Daoy (cell line): ENCODE measurements at places on chromosomes 1 and 21. TPM values are rescaled to one million over a fixed set of nuclear protein-coding genes. Genes with fewer than 3 reads are reported as not detected.

Gene SUSD4
- total RNA-seq, result 26.9 and 29.0 TPM in 2 replicates

- DNase-seq, result peak; percentile 19
Measured at GRCh38 chr1:204623894-204624361, 61.6 kb downstream of the LRRN2 start.

Gene KCTD3
- total RNA-seq, result 16.8 and 22.2 TPM in 2 replicates

GRCh38 chr1:203691447-203691846, 64.8 kb downstream of the ATP2B4 start:
- no peak for DNase-seq

DNA sequence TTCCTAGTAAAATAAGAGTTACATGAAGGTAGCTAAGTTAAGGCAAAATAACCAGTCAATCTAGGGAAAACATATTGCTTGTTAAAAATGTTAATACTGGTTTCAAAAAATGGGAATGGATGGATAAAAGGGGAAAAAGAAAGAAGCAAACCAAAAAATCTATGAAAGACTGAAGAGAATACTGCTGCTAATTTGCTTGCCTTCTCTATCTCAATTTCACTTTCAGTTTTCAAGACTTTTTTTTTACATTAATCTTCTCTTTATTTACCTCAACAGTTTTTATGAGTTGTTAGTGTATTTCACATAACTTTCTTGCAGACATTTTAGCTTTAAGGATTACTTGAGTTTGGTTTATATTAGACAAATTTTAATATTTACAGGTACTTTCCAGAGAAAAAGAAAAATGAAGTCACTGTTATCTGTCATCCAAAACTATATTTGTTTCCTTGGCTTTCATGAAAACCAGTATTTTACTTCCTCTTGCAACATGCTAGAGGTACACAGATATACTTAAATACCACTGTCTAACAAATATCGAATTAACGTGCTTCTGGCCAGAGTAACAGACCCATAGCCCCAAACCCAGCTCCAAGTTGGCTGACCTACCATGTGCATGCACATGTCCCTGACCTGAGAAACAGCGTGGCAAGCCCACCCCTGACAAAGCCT, 70.7 kb downstream of the COL24A1 start:
- DNase-seq, result no peak

DNA sequence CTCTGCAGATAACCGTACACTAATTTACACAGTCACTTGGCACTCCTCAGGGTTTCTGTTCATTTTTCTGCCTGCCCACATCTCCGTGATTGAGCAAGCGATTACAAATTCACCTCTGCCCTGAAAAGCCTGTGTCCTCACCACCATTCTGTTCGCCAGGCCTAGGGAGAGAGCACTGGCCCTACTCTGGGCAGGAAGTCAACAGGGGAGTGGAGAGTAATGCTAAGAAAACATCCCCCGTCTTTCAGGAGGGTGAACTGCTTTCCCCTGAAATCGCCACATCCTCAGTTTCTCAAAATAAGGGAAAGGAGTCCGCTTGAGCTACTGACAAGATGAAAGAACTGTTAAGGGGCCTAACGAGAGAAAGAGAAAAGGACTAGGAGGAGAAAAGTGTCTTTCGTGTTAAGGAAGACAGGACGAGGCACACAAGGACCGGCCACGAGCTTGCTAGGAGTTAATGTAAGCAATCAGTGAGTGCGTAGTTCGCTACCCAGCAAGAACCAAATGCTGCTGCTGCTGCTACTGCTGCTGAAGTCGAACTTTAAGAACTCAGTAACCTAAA, 632 bp downstream of the PEX19 start:
- peak; percentile 56 for DNase-seq

- no peak for DNase-seq
Measured at GRCh38 chr1:182622901-182623528, 18.8 kb upstream of the RGS16 start.

DNA sequence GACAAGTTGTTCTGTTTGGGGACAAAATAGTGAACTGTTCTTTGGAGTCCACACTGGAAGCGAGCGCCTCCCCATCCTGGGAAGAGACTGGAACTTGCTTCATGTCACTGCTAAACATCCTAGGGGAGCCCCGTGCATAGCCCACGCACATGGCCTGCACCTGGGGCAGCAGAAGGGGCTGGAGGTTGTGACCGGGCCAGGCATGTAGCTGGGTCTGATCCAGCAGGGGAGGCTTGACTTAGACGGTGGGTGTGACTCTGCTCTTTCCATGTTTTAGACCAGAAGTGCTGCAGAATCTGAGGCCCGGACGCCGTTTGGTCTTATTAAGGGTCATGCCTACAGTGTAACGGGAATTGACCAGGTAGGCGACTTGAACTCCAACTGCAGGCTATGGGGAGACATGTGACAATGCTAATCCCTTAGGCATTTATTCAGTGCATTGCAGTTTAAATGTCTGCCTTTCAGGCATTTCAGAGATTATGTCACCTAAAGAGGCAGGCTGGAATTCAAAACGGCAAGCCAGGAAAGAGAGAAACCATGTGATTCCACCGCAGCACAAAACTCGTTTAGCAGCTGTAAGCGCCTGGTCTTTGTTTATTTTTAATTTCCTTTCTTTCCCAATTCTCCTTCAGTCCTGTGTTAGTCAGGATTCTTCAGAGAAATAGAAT, 21.8 kb downstream of the CAPN9 start:
- no peak for DNase-seq

DNA sequence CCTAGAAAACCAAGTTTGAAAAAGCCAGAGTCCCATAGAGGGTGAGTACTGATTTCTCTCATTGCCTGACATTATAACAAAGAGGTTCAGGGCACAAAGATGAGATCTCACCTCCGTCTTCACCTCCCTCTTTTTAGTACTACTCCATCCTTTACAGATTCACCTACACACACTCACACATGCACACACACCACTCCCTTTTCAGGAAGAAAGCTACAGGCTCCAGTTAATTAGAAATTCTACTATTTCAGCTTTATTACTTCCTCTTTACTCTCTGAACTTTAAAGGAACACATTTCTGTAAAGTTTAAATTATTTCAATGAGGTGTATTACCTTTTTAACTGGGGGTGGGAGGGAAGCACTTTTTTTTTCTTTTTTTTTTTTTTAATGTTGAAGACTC, 59.6 kb upstream of the PRDX6 start:
- DNase-seq, result no peak

DNA sequence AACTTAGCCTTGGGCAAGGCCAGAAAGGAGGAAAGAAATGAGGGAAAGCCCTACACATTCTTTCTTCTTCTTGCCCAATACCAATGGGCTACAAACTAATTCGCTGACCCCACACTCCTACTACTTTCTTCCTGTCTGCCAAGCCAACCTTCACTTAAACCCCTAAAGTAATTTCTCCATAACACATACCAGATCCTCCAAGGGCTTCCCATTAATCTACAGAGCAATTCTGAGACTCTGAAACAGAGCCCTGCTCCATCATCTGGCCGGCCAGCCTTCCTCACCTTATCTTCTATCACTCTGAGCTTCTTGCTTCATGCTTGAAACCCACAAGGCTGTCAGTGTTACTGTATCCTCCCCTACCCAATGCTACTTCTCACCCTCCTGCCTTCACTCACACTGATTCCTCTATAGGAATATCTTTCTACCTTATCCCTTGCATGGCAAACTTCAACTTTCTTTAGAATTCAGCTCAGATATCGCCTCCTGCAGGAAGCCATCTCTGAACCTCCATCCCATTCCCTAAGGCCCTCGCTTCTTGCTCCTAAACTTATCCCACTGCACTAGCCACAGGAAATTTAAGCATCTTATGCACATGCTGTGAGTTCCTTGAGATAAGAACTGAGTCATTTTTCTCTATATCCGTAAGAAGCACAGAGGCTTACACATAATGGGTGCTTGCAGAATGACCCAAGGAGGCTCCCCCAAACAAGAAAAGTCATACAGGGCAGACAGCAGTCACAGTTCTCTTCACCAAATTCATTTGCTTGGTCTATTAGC, 81.9 kb downstream of the JAK1 start:
- DNase-seq, result no peak

- DNase-seq, result no peak
Measured at GRCh38 chr1:170498876-170499275, 33.1 kb upstream of the GORAB start.

Gene S100A5
- 0.34 TPM in 1 of 2 replicates, not detected in the other for total RNA-seq

Gene LCE1A
- not detected in 2 replicates for total RNA-seq

Gene RGS2
- 7.6 and 7.9 TPM in 2 replicates for total RNA-seq

Gene LCE3D
- total RNA-seq, result not detected in 2 replicates

GRCh38 chr21:29121759-29122158, 8.7 kb upstream of the MAP3K7CL start:
- no peak for DNase-seq

GRCh38 chr1:162471290-162471853, 26.2 kb upstream of the UHMK1 start:
- no peak for DNase-seq

Gene PDC
- not detected in 2 replicates for total RNA-seq

- DNase-seq, result no peak
Measured at GRCh38 chr1:19326748-19327065, 14.6 kb downstream of the SLC66A1 start.

GRCh38 chr1:67853704-67854103, 20.4 kb upstream of the GNG12 start:
- peak; percentile 91 for DNase-seq

Gene SPRR2A
- not detected in 2 replicates for total RNA-seq

Gene WNT2B
- total RNA-seq, result 0.12 and 0.40 TPM in 2 replicates

DNA sequence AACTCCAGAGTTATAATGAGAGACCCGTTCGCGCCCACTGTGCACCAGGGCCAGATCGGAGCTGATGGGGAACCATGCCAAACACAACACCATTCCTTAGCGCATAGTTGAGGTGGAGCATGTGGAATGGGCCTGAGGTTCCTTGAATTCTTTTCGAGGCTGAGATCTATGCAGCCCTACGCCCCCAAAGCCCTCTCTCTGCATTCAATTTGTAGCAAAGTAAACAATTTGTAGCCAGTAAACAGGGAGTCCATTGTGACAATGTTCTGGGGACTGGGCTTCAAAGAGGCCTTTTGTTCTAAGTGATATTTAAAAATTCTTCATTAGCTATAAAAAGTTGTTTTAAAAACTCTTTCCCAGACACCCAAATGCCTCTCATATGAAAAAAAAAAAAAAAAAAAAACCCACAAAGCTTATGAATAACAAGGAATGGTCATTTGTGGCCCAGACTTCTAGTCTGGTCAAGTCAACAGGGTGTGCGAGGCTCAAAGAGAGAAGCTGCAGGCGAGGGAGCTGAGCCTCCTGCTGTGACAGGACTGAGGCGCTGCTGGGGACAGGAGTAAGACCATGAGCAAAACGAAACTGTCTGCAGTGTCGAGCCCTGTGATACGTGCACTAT, 30.6 kb upstream of the KCNE2 start:
- DNase-seq, result peak; percentile 70

Gene RNF115
- total RNA-seq, result 7.2 and 8.9 TPM in 2 replicates

- DNase-seq, result no peak
Measured at GRCh38 chr1:245247801-245248200, 93.0 kb downstream of the KIF26B start.

- no peak for DNase-seq
Measured at GRCh38 chr1:205601205-205601604, 30.6 kb downstream of the ELK4 start.

Gene AIRE
- total RNA-seq, result not detected in 2 replicates

- DNase-seq, result no peak
Measured at GRCh38 chr1:210796421-210796820, 337.5 kb downstream of the KCNH1 start.

Gene LENEP
- not detected in 2 replicates for total RNA-seq

Gene PLA2G2D
- not detected in 2 replicates for total RNA-seq

- DNase-seq, result no peak
Measured at GRCh38 chr1:219247441-219247840, 73.8 kb downstream of the LYPLAL1 start.

Gene NECTIN4
- total RNA-seq, result 0.29 TPM in 1 of 2 replicates, not detected in the other

DNA sequence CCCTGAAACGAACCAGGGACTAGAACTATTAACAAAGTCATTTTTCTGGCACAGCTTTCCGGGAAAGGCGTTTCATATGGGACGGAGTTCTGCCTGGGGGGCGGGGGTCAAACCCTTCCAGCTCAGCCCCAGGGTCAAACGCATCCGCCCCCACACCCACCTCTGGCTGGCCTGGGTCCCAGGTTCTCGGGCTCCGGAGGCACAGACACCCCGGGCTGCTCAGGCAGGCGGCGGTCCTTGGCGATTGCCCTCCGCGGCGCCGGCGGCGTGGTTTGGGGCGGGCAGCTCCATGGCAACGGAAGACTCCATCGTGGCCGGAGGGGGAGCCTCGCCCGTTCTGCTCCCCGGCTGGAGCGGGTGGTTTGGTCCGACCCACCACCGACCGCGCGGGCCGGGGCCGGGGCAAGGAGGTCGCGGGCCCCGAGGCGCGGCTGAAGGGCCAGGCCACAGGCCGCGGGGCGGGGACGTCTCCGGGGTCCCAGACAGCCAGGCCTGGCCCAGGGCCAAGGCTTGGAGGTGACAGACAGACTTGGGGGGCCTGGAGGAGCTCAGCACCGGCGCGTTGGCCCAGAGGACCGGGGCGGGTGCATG, at the start of gene CFAP74:
Gene CFAP74 (minus strand): TSS at position 246 of the 591 bp plus-strand sequence. CDS start 12,830 bp downstream, outside the sequence.
- peak; percentile 85 for DNase-seq

DNA sequence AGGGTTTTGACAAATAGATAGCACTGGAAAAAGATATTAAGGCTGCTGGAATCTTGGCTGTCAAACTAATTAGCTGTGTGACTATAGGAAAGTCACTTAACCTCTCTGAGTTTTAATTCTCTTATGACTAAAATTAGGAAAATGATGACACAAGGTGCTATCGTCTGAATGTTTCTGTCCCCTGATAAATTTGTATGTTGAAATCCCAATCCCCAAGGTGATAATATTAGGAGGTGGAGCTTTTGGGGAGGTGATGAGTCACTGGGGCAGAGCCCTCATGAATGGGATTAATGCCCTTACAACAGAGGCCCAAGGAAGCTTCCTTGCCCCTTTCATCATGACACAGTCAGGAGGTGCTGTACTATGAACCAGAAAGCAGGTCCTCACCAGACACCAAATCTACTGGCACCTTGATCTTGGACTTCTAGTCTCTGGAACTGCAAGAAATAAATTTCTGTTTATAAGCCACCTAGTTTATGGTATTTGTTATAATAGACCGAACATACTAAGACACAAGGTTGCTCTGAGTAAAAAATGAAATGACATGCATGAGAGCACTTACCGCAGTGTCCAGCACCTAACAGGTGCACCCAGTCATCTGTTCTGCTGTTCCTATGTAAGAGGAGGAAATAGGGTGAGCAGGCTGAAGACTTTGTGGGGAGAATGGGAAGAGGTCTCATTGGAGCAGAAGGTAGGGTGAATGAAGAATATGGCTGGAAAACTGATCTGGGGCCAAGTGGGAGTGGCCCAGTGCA, 26.3 kb upstream of the DISP1 start:
- no peak for DNase-seq

DNA sequence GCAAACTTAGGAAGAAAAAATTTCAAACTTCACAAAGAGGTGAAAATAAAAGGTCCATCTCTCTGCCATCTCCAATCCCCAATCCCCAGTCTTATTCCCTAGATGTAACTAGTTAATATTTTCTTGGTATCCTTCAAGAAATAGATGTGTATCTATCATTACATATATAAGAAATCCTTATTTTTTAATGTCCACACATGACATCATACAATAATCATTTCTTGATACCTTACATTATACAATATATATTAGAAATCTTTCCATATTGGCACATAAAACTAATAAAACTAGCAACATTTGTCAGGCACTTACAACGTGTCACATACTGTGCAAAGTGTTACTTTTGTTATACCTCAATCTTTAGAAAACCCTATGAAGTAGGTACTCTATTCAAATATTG, 16.2 kb downstream of the DOCK7 start:
- no peak for DNase-seq

- DNase-seq, result peak; percentile 24
Measured at GRCh38 chr1:26697431-26697977, 1.7 kb downstream of the ARID1A start.

- no peak for DNase-seq
Measured at GRCh38 chr1:67764633-67765032, 68.6 kb downstream of the GNG12 start.

- peak; percentile 17 for DNase-seq
Measured at GRCh38 chr1:208433086-208433485, 188.9 kb upstream of the PLXNA2 start.
